ENCODE measurements at places on chromosomes 12 and 14. TPM values are rescaled to one million over a fixed set of nuclear protein-coding genes. Genes with fewer than 3 reads are reported as not detected.

- no peak for DNase-seq
These were observed 41.4 kb downstream of the PTGER2 start for GRCh38 chr14:52355526-52355925.

DNA sequence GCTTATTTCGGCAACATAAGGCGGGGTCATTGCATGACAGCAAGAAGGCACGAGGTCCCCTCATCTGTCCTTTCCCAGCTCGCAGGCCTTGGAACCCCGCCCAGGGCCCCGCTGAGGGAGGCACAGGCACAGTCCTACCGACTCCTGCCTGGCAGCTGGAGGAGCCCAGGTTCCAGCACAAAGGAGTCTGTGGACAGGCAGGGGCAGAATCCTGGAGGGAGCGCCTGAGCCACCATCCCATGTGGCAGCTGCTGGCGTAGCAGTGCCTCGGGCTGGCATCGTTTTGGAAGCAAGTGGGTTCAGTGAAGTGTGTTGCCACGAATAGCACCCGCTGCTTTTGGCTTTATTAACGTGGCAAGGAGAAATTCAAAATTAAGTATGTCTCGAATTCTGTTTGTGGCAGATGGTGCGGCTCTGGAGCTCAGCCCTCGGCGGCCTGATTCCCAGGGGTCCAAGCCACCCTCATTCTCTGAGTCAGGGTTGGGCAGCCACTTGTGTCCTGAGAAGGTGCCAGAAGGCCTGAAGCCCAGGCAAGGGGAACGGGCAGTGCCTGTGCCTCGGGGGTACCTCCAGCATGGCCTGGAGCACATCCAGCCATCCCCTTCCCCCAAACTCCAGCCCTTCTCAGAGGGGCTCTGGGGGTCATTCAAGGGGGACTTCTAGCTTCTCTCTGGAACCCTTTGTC lies 35.9 kb downstream of the SLC8B1 start:
- no peak for DNase-seq

GRCh38 chr14:66432334-66432733 lies 53.8 kb upstream of the CCDC196 start:
- no peak for DNase-seq

DNA sequence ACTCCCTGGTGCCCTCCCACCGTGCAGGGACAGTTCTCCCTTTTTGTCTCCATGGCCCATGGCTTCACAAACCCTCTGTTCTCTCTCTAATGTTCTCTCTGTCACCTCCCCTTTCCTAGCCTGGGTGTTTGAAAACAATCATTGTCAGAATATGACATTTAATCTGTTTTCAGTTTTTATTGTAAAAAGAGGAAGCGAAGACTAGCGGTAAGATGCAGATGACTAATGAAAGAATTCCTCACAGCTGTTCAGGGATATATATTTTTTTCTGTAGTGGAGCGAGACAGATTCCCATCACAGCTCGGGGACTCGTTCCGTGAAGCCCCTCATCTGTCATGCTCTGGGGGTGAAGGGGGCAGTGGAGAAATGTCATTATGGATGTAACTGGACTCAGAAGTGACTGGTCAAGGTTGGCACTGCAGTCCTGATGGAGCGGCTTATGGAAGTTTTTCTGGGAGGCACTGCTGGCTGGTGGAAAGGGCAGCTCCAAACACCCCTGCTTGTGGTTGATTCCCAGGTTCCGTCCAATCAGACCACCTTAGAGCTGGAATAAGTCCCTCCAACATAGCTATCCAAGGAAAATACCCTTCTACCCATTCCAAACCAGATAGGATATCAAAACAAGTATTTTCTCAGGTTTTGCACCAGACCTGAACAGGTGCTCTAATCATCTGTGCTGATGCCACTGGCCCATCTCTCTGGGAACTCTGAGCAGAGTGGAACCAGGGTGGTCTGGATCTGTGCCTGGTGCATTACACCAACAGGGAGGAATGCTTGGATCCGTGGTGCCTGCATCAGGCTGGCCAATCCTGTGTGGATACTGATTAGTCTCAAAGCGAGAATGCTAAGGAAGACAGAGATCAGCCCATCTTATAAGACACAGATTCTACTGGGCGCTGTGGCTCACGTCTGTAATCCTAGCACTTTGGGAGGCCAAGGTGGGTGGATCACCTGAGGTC lies 84.7 kb downstream of the GPATCH2L start:
- no peak for DNase-seq

GRCh38 chr14:79084861-79085260 lies 914.7 kb downstream of the NRXN3 start:
- no peak for DNase-seq

DNA sequence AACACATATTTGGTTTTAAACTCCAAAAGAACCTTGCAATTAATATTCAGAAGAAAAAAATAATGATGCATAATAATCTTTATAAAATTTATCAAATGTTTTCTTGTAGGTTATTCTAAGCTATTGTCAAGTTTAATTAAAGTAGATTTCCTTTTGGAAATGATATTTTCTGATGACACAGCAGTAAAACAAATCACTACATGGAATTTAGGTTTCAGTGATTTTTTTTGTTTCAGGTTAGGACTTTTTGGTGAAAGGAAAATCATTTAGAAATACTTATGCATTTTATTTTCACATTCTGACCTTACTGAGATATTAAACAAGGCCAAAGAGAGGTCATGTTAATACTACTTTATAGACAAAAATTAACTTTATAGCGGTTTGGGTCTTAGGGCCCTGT lies 1067.2 kb downstream of the TMTC2 start:
- DNase-seq, result no peak

DNA sequence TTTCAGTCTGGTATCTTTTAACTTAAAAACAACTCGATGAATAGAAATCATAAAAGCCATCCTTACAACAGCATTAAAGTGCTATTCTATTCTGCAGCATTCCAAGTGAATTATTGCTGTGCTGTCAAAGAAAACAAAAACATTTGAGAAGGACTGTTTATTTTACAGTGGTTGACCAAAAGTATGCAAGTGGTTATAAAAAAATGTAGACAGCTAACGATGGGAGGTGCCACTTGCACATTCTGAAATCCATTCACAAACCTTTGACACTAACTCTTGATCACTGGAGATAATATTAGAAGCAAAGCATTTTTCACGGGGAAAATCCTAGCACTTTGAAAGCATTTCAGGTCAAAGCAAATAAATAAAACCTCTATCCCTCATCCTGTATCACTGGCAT lies 55.6 kb downstream of the HMGA2 start:
- DNase-seq, result peak; percentile 62

GRCh38 chr12:56164345-56164729 lies 6.2 kb downstream of the MYL6 start:
- no peak for DNase-seq

DNA sequence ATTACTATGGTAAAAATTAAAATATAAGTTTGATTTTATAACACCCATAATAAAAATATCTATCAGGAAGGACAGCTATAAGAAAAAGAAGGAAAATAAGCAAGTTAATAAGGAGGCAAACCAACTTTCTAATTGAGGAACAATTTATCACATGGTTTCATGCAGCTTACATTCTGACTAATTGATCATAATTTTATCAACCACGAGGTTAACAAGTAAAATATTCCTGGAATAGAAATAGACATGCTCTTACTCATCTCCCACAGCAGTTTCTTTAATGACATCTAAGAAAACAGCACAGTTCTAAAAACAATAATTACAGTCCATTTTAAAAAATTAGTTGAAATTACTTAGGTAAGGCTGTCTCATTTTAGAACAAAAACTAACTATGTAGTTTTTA lies 130.8 kb upstream of the KRR1 start:
- DNase-seq, result no peak

AACS gene
- 19.2 TPM for polyA plus RNA-seq

RNASE2 gene
- polyA plus RNA-seq, result not detected

WNT5B gene
- 22.2 TPM for polyA plus RNA-seq

LGALS3 gene
- 383 TPM for polyA plus RNA-seq

ZNF84 gene
- 29.9 TPM for polyA plus RNA-seq
